Coronary artery (tissue), 2 donors: ENCODE measurements at places on chromosomes 13 and 19.

DNA sequence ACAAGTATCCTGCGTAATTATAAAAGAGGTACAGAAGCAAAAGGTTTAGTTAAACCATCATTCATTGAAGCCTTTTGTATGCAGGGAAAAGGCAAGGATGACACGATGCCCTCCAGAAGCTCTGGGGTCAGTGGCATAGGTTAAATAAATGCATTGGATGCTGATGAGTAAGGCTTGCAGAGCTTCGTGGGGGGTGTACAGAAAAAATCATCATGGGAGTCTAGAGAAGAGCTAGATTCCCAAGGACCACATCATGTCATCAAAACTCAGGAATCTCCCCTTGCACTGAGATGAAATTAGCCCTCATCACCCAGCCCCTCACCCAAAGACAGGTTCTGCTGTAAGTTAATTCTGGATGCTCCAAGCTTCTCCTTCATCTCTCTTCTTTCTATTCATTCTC is 8.3 kb downstream of the FPR1 start:
- no peak for DNase-seq

GRCh38 chr19:6773323-6773931 is 919 bp downstream of the VAV1 start:
- no peak for DNase-seq

- DNase-seq: no peak
These were observed 15.4 kb upstream of the CLN5 start for GRCh38 chr13:76976490-76976889.

GRCh38 chr19:5037936-5038335 is 69.0 kb downstream of the KDM4B start:
- no peak for DNase-seq

- DNase-seq: no peak
These were observed 117.3 kb downstream of the RAB20 start for GRCh38 chr13:110444226-110444653.

DNA sequence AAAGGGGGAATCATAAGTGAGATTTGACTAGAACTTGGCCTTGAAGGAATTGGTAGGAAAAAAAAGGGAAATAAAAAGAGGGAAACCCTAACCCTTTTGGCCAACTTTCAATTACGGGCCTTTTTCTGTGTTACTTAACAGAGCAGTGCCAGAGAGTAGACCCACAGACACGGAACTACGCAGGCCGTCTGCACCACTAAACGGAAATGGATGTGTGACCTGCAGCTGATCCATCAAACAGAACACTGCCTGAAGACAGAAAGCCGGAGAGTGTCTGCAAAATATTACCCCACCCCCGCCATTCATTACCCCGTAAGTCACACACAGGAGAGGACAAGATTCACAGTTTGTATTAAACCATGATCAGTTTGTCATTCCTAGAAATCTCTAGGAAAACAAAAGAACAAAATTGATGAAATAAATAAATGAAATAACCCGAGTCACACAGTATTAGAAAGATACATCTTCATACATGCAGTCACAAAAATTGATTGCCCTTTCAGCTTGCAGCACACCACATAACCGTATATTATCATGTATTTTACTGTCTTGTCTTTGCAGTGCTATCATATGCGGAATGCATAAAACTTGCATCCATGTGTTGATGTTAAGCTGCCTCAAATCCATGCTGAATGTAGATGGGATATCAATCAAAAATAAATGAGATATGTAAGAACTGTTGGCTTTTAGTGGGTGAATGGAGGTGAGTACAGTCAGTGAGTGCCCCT is 424.7 kb downstream of the IRS2 start:
- DNase-seq: no peak

DNA sequence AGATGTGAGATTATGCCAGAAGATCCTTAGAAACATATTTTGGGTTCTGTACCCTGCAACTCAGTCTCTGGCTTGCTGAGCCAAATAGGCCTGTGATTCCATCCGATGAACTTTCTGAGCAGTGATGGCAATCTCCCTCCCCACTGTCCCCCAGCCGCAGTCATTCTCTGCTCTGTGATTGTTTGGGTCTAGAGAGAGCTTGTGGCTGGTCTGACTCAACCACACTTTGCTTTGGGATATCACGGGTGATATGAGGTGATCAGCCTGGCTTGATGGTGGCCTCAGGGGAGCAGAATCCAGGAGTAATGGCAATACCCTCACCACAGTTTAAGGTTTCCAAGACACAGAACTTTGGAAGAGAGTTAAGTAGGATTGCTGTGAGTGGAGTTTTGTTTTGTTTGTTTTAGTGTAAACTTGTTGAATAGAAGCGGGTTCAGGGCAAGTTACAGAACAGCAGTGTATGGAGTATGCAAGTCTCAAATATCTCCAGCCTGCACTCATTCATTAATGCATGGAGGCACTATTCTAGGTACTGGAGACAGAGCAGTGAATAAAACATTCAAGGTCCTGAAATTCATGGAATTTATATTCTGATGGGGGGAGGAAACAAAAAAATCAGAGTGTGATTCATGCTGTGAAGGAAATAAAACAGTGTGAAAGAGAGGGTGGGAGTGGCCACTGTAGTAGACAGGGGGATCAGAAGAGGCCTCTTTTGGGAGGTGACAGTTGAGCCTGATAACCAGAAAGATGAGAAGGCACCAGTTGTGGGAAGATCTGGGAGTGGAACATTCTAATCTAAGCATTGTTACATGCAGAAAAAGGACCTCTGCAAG is 5.3 kb downstream of the SAMD4B start:
- DNase-seq: no peak
